Stomach (tissue), 19 donors: ENCODE measurements at places on chromosomes 2 and 18. TPM values are rescaled to one million over a fixed set of nuclear protein-coding genes. Genes with fewer than 3 reads are reported as not detected.

- no peak for DNase-seq
Observed at GRCh38 chr2:18623782-18624181, 34.4 kb upstream of the NT5C1B start.

- no peak for DNase-seq
Observed at GRCh38 chr18:35933982-35934381, 38.5 kb upstream of the RMP24 start.

GRCh38 chr2:119028327-119029174, 86.6 kb downstream of the MARCO start:
- DNase-seq = peak; percentile 37

DNA sequence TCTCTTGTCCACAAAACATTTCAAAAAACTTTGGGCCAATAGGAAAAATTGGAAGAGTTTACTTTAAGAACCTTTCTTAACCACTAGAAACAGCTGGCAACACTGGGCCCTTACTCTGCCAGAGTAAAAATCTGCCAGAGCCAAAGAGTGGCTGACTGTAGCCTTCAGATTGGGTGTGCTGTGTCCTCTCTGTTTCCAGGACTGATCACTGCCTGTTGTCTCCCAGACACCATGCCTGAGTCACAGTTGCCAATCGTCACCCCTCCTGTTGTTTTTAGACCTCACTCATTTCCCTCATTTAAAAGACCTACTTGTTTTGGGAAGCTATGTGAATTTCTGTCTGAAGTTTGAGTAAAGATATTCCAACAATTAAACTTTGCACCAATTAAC, 159.1 kb downstream of the PPP1R1C start:
- DNase-seq = peak; percentile 10

DNA sequence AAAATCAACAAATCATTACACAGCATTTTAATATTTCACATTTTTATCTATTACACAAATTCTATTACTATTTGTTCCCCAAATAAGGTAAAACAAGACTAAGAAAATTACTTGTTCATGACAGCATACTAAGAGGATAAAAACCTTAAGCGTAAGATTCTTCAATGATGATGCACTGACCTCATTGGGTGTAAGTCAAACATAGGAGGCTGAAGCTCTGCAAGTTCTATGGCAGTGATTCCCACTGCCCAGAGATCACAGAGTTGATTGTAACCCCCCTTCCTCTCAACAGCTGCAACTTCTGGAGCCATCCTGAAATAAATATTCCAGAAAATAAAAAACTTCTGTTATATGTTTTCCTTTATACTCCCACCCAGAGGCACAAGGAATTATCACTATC, 82.2 kb upstream of the CDKL4 start:
- DNase-seq = no peak

DNA sequence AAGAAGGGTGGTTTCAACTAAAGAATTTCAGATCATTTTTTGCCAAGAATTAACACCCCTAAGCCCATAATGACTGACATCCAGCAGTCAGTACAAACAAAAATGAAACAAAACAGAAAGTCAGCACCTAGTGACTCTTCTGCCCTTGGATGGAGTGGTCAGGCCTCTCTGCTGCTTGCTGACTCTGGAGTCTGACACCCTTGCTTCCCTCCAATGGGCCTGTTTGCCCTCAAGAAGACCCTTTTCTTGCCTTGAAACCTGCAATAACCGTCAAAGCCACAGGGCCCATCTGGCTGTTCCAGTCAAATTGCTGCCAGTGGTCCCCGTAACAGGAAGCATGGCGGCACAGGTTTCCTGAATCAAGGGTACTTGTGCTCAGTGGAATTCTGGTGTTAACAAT, 27.2 kb upstream of the CYTIP start:
- no peak for DNase-seq

DNA sequence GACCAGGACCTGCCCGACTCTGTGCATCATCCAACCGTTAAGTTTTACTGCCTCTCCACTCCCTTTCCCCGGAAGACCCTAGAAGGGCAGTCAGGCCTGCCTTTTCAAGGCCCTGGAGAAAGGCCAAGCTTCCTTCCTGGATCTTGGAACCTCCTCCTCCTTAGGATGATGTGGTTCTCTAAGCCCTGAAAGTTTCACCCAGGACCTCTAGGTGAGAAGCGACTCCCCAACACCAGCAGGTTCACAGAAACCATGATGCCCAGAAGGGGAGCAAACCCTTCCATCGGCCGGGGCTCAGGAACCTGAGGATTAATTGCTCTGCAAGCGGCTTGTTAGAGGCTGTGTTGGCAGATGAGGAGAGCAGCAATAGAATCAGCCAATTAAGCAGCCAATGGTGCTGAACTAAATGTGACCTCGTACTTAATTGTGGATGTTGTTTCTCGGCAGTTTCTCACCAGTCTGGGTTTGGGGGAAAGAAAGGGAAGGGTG, 94.2 kb upstream of the FZD7 start:
- no peak for DNase-seq

- DNase-seq = no peak
Observed at GRCh38 chr2:157486596-157487270, 42.8 kb upstream of the CYTIP start.

DNA sequence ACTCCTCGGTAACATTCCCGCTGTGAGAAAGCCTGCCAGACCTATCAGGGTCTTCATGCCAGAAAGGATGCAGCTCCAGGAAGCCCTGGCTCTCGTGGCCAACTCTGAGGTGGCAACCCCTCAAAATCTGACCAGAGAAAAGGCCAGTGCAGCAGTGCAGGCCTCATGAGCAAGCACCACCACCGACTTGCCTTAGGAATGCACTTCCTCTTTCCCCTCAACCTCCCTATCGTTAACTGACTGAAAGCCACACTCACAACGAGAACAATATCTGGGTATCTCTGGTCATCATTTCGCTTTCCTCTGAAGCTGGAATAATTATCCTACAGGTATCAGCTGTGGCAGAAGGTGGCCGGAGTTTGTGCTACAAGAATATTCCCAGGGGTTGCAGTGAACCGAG, 101.4 kb upstream of the POU3F3 start:
- no peak for DNase-seq

DNA sequence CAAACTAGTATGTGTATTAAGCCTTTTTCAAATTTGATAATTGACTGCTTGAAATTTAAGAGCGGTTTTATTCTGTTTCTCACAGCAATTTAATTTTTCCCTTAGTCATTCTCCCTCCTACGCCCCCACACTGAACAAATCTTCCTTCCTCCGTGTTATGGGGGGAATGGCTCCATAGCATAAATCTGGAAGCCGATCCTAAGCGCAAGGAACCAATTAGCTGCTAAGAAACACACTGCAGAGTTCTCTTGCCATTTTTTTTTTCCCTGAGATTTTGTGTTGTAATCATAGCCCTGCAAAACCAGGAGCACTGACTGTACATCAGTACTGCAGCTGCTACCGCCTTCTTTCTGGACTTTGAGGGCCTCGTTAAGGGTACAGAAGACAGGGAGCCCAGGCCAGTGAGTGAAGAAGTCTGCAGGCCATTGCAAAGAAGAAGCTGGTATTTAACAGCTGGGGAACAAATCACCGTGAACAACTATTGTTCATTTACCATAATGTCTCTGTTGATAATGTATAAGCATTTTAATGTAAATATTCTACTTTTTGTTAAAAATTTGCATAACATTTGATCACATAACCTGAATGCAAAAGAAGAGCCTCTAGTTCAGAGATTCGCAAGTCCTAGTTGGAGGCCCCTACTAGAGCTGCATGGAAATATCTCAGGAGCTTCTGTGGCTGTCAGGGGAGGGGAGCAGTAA, 264.0 kb downstream of the LRATD1 start:
- no peak for DNase-seq

DNA sequence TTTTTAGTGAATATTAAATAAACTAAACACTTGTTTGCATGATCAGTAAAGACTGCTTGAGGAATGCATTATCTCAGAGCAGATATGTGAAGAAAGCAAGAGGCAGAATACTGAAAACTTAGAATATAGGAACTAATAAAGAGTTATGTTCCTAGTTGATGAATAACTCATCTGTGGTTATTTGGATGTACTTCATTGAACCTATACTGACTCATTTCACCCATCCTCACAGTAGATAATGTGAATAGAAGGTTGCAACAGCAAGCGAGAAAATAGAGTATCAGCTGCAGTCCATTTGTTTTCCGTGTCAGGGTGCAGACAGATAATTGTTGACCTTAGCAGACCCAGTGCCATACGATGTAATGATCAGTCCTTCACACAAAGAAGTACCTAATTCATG, 945.7 kb upstream of the LRRTM1 start:
- DNase-seq = no peak

GRCh38 chr2:30708491-30709290, 98.6 kb downstream of the CAPN13 start:
- DNase-seq = no peak

DNA sequence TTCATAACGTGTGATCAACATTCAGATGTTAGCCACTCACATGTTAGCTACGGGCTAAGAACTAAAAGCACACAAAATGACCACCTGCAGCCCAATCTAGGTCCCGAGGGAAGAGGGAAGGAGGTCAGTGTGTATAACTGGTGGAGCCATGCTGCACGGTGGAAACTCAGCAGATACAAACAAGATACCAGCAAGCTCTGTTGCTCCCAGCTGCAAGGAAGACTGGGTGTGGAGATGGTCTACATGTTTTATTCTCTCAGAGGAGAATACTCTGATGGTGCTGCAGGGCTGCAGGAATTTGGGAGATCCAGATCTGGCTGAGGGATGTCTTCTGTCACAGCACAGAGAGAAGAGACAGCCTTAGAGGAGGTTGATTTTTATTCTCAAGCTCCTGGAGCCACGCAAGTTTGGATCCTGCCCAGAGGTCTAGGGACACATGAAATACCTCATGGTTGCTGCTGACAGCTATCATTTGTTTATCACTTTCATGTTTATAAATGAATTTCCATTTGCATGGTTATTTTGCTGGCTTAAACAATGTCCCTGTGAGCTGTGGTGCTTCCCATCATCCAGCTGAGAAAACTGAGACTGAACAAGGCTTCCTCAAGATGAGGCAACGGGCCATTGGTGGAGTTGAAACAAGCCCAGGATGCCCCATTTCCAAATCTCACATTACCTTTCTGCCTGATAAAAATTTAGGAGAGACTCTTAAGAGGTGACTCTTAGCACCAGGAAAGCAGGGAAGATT, 30.9 kb downstream of the RNF144A start:
- no peak for DNase-seq

DNA sequence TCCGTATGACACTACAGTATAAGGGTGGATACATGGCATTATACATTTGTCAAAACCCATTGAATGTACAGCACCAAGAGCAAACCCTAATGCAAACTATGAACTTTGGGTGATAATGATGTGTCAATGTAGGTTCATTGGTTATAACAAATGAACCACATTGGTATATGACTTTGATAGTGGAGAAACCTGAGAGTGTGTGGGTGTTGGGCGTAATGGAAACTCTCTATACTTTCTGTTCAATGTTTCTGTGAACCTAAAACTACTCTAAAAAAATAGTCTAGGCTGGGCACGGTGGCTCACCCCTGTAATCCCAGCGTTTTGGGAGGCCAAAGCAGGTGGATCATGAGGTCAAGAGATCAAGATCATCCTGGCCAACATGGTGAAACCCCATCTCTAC, 6.5 kb upstream of the ACTG2 start:
- no peak for DNase-seq

DNA sequence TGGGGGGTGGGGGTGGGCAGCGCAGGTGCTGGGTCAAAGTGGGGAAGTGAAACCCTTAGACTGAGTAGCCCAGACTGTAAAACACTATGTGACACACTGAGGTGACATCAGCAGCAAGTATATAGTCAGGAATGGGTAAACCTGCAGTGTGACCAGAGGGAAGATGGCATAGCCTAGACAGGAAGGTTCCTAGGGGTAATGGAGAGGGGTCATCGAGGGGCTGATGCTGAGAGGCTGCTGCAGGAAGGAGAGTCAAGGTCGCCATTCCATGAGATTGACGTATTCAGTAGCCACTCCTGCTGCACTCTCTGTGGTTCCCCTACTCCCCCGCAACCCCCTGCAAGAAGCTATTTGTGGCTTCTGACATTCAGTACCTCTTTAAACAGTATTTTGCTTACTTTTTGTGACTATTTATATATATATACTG, 111.7 kb downstream of the CHST9 start:
- DNase-seq = no peak

DNA sequence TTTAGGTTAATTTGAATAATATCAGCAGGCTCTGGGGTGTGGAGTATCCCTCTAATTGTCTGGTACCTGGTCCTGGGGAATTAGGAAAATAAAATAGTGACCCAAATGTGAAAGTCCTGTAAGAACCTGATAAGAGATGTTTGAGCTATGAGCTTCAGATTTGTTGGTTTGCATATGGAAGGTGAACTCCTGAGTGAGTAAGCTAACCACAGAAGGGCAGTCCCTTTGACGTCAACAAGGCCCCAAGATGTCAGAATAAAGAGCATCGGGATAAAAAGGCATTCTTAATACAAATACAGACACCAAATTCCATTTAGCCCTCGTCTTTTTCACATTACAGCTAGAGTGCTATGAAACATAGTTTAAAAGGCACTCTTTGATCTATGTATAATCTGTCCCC, 1366.3 kb upstream of the TMEFF2 start:
- DNase-seq = peak; percentile 1

- DNase-seq = no peak
Observed at GRCh38 chr2:230234122-230234722, 8.7 kb downstream of the SP140 start.

DNA sequence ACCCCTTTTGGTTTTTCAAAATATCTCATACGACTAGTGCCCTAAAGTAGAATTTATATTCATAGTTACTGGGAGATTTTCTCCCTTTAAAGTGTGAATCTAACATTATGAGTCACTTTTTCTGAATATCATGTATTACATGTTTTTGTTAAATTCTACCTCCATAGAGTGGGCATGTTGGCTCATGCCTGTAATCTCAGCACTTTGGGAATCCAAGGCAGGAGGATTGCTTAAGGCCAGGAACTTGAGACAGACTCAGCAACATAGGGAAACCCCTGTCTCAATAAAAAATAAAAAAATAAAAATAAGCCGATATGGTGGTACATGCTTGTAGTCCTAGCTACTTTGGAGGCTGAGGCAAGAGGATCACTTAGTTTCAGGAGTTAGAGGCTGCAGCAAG, 45.3 kb upstream of the UNC80 start:
- no peak for DNase-seq

GRCh38 chr2:207796585-207797350, 27.1 kb upstream of the FZD5 start:
- DNase-seq = peak; percentile 80

GRCh38 chr2:25424426-25425028, 82.8 kb upstream of the DNMT3A start:
- no peak for DNase-seq

DNA sequence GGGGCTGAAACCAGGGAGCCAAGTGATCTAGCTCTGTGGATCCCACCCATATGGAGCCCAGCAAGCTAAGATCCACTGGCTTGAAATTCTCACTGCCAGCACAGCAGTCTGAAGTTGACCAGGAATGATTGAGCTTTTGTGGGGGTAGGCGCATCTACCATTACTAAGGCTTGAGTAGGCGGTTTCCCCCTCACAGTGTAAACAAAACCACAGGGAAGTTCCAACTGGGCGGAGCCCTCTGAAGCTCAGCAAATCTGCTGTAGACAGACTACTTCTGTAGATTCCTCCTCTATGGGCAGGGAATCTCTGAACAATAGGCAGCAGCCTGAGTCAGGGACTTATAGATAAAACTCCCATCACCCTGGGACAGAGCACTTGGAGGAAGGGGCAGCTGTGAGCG, 96.7 kb downstream of the CCDC148 start:
- no peak for DNase-seq

MEP1B gene
- polyA plus RNA-seq = not detected

CAPN14 gene
- 0.06 TPM for polyA plus RNA-seq

SATB2 gene
- polyA plus RNA-seq = 0.50 TPM

AKAIN1 gene
- not detected for polyA plus RNA-seq
